ENCODE measurements at places on chromosomes 13 and 19.
A peak's percentile ranks its signal among the peaks of the same experiment; 100 is the strongest.

DNA sequence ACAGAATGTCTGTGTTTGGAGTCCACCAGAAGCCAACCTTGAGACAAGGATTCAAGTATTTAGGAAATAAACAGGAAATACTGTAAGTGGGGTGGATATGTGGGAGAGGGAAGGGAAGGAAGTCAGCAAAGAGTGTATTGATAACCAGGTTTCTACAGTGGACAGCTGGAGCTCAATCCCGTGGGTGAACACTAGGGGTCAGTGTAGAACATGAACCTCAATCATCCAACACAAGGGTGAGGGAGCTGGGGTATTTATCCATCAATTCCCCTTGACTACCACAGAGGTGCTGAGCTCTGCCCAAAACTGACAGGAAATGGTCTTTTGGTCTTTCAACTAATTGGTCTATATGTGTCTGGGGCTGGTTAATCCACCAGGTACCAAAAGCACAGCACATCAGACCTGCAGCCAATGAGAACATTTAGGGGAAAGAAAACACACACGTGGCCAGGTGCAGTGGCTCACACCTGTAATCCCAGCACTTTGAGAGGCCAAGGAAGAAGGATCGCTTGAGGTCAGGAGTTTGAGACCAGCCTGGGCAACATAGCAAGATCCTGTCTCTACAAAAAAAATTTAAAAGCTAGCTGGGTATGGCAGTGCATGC is 5.6 kb upstream of the SYDE1 start:
- DNase-seq: no peak

DNA sequence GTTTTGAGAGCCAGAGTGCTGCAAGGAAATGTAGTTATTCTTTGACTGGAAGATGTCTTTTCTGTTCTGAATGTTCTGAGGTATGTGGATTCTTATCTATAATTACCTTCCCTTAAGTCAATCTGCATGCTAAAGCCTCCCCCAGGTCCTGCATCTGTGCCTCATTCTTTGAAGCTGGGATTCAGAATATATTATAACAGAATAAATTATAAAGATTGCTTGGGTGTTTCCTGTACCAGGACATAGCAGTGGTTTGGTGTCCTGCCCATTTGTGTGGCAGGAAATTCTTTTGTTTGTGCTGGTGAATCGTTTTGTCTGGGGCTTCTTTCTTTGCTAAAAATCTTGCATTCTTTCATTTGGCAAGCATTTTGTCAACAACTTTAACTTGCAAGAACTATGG is 60.2 kb downstream of the ITGBL1 start:
- no peak for DNase-seq

GRCh38 chr19:40976724-40977123 is 14.4 kb upstream of the CYP2B6 start:
- DNase-seq: no peak

- DNase-seq: no peak
These were observed 630 bp downstream of the PNPLA6 start for GRCh38 chr19:7535998-7536695.

- peak; percentile 52 for DNase-seq
These were observed 10.6 kb upstream of the RETN start for GRCh38 chr19:7658219-7658686.

DNA sequence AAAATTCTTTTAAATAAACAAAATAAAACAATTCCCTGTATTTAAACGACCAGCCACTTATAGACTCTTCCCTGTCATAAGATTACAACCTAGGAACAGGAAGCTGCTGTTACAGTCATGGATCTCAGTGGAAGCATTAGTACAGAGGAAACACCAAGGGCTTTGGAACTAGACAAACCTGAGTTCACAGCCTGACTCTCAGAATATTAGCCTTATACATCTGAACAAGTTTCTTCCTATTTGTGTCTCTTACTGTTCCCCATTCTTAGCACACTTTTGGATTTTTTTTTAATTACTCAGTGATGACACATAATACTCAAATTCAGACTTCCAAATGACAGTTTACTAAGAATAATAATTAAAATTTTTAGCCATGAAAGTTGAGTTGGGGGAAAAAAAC is 46.1 kb downstream of the ZDHHC20 start:
- DNase-seq: no peak

GRCh38 chr19:21109116-21109515 is 27.1 kb downstream of the ZNF714 start:
- DNase-seq: no peak

DNA sequence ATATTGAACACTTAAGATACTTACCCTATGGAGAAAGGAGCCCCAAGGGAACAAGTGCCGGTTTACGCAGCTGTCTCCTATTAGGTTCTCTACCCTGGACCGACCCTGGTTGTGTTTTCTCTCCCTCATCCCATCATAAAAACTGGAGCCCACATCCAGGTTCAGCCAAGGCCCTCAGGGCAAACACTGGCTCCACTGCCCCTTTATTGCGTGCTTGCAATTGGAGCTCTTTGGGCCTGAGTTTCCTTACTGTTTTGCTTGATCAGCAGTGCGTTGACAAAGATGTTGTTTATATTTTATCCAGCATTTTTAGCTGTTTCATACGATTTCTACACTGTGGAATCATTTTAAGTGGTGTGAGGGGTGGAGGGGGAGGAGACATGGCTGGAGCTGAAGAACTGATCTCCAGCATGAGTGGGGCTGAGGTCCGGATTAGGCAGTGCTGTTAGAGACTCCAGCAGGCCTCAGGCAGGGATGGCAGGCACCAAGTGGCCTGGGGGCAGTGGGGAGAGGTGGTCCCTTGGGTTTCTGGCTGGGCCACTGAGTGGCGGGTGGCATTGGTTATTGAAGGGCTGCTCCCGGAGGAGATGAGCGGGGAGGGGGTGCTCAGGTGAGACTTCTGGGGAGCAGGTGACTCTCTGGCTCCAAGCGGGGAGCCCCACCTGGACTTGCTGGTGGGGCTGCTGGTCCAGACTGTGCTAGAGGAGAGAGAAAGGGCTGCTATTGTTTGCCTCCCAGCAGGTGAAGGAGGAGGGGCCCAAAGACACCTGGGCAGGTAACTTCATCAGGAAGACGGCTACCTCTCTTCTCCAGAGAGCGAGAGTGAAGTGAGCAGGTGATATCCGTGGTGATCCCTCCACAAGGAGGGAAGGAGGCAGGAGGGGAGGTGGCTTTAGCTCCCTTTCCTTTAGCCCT is 62.4 kb upstream of the RNF113B start:
- peak; percentile 72 for DNase-seq

DNA sequence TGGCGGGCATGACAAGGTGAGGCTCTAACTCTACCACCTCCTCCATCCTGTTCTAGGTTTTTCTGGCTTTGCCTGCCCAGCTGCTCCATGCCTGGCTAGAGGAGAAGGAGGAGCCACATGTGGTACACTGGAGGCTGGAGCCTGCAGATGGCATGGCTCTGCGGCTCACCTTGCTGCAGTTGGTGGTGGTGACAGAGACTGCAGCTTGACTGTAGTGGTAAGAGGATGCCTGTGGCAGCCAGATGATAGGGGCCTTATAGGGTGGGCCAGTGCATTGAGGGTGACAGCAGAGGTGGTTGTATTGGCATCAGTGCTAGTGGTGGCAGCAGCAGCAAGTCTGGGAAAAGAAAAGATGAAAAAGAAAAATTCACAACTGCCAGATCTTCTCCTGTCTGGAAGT is 146.2 kb downstream of the TNFRSF19 start:
- no peak for DNase-seq

DNA sequence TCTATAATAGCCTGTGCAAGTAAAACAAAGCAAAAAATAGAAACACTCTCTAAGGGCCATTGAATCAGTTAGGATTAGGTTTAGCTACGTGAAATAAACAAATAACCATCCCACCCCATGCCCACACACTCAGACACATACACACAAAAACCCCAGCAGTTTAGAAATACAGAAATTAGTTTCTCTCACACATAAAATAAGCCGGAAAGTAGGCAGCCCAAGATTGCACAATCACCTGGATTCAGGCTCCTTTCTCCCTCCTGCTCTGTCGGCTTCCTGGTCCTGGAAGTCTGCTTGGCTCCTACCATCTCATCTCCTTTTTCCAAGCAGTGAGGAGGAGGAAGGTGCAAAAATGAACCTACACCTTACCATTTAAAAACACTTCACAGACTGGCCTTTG is 22.6 kb upstream of the USP12 start:
- no peak for DNase-seq

GRCh38 chr13:80716610-80717081 is 375.7 kb upstream of the SPRY2 start:
- peak; percentile 33 for DNase-seq

GRCh38 chr13:65112123-65112522 is 2118.0 kb downstream of the PCDH9 start:
- DNase-seq: no peak

DNA sequence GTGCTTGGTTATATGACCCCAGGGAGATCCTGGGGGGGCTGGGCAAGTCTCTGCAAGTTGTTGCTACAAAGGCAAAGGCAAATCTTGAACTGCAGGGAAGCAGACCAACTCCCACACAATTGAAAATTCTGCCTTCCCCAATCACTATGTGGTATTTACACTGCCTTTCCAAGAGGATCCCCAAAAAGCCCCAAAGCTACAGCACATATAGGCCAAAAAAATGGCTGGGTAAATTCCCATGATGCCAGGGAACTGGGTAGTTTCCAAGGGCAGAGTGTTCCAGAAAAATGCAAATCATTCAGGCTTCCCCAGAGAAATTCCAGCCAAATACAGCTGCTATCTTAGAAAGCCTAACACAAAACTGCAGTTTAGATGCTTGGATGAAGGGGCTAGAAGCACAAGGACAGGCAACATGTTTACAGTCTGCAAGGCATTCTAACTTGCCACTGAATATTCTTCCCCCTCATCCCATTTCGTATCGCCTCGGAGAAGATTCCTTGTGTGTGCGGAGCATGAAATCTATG is 6.2 kb downstream of the FOXO1 start:
- no peak for DNase-seq

- no peak for DNase-seq
These were observed 949.6 kb upstream of the SLC10A2 start for GRCh38 chr13:104015646-104016396.

DNA sequence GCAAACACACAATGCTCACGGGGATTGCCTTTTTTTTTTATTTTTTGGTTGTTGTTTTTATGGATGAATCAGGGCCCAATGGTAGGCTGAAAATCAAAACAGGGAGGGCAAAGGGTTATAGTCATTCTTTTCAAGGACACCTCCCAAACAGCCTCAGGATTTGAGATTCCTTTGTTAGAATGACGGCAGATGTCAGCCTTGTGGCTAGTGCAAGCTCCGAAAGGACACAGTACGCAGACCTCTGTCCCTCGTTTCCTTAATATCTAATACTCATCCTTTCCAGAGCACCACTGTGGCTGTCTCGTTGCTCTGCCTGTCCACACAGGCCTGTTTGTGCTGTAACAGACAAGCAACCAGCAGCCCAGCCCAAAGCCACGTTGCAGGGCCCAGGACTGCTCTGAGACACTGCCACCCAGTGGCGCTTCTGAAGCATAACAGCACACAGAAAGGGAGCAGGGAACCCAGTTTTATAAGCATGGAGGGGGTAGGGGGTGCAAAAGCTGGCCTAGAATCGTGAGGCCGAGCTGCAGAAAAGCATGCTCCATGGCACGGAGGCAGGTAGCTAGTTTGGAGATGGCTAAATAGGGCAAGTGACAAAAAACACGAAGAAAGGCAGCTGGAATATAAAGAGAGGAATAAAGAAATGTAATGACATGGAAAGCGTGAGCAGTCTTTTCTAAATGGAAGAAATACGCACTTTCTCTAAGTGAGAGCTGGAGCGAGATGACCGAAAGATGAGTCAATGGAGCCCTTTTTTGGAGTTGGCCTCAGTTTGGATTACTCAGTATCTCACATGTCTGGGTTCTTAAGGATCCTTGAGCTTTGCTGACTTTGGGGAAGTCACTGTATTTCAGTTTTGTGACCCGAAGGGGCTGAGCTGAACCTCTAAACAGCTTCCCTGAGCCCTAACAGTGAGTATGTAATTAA is 40.7 kb upstream of the MEDAG start:
- DNase-seq: peak; percentile 27

DNA sequence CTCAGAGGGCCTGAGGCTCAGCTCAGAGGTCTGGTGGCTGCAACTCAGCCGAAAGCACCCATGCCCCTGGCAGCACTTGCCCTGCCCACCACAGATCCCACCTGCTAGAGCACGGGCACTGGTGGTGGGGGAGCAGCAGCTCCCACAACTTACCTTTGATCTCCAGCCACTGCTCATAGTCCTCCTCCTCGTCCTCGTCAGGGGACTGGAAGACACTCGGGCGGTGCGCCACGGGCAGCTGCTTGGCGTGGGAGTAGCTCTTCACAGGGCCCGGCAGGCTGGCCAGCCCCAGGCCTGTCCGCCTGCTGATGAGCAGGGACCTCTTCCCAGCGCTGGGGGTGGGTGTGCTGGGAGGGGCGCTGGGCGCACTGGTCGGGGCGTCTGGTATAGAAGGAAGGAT is 14.6 kb downstream of the SUGP1 start:
- DNase-seq: no peak

DNA sequence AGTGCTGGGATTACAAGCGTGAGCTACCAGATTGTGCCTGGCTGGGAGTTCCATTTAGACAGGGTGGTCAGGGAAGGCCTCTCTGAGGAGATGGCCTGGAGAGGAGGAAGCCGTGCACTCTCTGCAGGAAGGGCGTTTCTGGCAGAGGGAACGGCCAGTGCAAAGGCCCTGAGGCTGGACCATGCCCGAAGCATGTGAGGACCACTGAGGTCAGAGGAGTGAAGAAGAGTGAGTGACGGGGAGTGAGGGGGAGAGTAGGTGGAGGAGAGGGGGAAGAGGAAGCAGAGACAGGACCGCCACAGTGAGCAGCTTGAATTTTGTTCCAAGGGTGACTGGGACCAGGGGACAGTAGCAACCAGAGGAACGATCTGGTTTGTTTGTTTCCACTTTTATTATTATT is 32.6 kb downstream of the CELF5 start:
- no peak for DNase-seq

GRCh38 chr13:78657699-78658629 is 991 bp downstream of the OBI1 start:
- DNase-seq: no peak

DNA sequence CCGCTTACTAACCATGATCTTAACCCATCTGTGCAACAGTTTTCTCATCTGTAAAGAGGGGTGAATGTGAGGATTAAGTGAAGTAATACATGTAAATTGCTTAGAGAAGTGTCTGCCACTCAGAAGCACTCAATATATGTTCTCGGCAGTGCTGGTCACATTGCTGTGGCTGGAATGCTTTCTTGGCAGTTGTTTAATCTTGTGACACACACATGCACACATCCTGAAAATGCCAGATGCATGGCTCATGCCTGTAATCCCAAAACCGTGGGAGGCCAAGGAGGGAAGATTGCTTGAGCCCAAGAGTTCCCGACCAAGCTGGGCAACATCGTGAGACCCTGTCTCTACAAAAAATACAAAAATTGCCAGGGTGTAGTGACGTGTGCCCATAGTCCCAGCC is 4.9 kb upstream of the DMKN start:
- DNase-seq: no peak

GRCh38 chr13:99897076-99897440 is 74.5 kb downstream of the ZIC5 start:
- no peak for DNase-seq

DNA sequence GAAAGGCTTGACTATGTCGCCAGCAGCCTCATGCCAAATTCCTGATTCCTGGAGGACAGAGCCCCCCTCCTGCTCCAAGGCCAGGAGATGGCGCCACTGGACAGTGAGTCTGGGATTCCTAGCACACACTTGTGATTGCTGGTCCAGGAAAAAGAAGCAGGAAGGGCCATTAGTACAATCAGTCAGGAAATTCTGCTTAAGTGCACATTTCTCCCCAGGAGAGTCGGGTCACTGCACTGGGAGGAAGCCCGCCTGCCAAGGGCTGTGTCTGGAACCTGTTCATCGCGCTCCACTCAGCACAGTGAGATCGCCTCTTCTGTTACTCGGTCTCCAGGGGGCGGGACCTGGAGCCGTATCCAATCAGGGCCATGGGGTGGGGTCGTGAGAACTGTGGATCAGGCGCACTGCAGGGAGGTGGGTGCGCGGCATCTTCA is 65.1 kb downstream of the ZNF823 start:
- DNase-seq: no peak

Measured in NCI-H1436 (cell line).